ENCODE measurements at places on chromosomes 1 and 21.

DNA sequence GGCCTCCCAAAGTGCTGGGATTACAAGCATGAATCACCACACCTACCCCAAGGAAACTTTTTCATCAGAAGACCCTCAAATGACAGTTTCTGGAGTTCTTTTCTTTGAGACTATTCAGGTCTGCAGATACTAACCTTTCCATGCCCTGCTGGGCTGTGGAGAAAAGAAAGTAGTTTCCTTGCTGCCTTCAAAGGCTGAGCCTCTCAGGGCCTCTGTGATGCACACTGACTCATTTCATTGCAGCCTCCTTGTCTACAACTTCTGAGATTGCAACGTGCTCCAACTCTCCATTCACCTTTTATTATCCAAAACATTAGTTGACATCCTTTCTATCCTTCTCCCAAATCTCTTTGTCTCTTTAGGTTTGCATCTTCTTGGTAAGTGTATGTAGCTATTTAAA lies 8.8 kb upstream of the SAMSN1 start:
- no peak for DNase-seq

- DNase-seq: no peak
These were observed 21.3 kb downstream of the CYB5RL start for GRCh38 chr1:54178296-54179070.

DNA sequence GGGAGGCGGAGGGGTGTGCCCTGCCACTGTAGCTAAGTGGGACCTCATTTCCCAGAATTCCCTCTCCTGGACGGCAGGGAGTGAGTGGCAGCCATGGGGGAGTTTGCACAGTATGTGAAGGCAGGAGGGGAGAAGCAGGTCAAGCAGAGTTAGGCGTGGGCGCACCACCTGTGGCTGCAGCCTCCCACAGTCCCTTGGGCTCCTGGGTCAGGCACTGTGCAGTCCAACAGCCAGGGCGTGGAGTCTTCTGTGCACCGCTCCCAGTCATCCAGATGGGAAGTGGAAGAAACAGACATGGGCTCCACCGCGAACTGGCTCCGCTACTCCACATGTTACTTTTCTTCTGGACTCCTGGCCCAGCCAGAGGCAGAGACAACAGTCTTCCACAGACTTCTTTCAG lies 85.4 kb upstream of the TIAM1 start:
- no peak for DNase-seq

DNA sequence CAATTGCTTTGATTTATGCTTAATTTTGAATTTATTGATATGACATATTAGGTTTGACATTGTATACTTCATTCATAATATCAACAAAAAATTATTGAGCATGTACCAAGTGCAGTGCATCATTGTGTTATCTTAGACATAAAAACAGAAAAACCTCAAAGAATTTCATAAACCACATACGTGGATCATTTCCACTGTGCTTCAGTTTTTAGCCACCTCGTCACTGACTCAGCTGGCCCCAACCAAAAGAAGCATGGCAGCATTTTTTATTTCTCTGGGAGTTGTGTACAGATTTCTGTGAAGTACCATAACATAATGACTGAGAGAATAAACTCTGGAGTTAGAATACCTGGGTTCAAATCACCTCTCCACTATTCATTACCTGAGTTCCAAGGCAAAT lies 95.6 kb upstream of the C1orf87 start:
- no peak for DNase-seq

DNA sequence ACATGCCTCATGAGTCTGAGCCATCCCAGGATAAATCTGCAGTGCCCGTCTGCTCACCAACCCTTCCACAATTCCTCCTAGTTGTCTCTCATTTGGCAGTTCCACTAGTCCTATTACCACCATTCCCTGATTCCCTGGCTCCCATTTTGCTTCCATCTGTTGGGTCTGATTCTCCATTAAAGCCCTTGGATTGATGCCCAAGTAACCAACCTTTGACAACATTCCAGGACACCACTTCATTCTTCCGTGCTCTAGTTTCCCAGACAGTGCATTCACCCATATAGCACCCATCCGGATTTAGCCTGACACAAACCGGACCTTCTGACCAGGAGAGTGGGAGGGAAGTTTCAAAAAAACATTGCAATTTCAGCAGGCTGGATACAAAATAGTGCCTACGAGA lies 189.4 kb upstream of the PALMD start:
- DNase-seq: no peak

- DNase-seq: no peak
These were observed 93.3 kb upstream of the WNT4 start for GRCh38 chr1:22236166-22236565.
